Skeletal muscle cell (primary cell): ENCODE measurements at places on chromosomes 11 and 22.

GRCh38 chr11:100932474-100933100 is 197.0 kb downstream of the PGR start:
- DNase-seq: no peak

- no peak for DNase-seq
These were observed 36.2 kb upstream of the RAPSN start for GRCh38 chr11:47485107-47485506.

DNA sequence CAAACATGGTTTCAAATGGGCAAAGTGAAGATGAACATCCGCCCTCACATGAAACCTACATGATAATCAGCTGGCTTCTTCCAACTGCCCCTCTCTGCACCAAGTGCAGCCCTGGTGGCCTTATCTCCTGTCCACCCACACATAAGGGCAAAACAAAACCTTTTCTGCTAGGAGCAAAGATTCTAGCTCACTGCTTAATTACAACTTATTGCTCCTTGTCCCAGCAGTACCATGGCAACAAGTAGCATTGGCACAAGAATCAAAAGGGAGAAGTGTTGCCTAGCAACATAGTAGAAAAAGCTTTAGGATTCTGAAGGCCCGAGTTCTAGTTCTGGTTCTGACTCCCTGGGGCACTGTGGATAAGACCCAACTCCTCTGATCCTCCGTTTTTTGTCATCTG is 68.7 kb upstream of the BMAL1 start:
- no peak for DNase-seq

GRCh38 chr11:109023036-109023435 is 358.2 kb downstream of the DDX10 start:
- peak; percentile 43 for DNase-seq

DNA sequence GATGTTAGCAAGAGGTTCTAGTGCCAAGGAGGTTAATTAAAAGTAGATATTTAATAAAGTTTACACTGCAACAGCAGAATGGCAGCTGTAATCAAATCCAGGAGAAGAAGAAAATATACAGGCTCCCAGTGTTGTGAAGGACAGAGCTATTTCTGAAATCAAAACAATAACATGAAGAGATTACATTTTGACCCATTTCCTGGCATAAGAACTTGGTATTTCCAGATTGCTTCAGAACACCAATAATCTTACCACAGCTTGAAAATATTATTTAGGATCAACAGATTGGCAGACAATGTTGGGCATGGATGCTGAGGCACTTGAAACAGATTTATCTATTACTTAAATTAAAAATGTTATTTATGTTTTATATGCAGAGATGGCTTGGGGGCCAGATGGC is 692.5 kb downstream of the KCNA4 start:
- no peak for DNase-seq

DNA sequence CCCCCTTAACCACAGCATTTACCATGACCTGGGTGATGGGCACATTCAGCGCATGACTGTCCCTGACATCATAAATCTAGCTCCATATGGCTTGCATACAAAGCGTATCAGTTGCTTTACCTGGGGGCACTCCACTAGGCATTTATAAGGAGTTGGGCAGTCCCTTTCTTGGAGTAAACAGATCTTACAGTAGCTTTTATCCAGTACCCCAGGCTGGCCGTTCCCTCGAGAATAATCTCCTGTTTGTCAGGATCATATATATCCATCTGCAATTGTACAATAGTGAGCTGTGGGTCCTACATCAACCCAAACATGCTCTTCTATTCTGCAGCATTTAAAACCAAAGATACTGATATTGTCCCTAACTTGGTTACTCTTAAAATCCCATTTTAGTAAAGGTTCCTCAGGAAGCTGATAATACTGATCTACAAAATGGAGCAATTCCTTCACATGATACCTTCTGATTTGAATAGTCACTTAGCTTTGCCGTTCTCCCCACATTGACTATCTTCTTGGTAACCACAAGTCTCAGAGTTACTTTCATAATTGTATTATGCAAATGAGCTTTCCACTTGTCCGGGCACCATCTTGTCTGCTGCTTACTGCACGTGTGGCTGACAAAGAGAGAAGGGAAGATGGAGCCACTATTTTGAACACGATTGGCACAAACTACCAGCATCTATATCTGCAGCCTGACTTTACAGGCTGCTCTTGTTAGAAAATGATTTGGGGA is 205.0 kb downstream of the CWF19L2 start:
- no peak for DNase-seq

- no peak for DNase-seq
These were observed 28.4 kb downstream of the TRPC6 start for GRCh38 chr11:101555366-101555765.

DNA sequence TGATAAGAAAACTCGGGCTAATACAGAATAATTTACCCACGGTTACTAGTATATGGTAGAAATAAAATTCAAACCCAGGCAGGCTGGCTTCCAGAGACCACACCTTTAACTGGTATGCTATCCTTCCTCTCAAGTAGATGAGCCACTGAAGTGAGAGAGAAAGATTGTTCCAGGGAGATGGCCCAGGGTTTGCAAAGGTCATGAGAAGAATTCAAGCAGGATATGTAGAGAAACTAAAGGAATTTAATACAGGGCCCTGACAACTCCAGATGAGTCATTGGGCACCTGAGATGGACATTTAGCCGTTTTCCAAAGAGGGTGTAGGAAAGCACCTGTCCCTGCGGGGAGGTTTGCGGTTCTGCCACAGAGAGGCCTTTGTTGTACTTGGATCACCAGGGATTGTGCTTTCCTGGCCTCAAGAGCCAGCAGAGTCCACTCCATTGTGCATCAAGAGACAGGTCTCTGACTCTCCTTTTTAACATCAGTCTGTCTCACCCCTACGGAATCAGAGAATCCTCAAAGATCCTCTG is 152.7 kb upstream of the BLID start:
- no peak for DNase-seq

- DNase-seq: no peak
These were observed 273.8 kb upstream of the B3GAT1 start for GRCh38 chr11:134685793-134686380.

DNA sequence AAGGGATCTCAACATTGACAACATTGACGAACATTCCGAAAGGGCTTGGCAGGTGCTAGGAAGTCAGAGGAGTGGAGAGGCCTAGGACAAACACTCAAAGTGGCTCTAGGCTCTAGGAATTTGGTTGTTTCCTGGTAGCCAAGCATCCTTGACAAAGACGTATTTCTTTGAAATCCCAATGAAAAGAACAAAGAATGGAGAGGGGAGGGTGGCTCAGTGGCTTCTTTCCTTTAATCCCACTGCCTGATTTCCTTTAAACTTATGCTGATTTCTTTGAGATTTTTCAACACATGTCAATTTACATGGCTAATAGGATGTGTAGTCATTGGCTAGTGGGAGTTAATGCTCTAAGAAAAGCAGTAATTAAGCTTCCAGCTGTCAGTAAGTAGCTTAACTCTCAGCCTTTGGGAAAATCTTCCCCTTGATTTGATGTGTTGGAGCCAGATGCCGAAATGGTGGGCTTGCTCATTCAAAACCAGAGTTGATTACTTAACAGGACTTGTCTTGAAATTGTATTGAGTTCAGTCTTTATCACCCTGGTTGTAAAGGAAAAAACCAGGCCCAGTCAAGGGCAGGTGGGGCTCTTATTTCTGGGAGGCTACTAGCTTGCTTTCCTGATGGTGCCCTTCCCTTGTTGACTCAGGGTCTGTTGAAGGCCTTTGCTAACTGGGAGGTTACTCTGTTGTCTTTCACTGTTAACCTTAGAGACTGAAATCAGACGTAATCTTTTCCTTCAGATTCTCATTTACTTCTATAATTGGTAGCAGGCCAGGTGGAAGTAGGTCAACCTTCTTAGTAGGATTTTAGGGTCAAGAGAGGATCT is 44.6 kb upstream of the SORL1-AS1 start:
- no peak for DNase-seq

GRCh38 chr11:35494957-35495490 is 30.4 kb downstream of the PAMR1 start:
- no peak for DNase-seq

DNA sequence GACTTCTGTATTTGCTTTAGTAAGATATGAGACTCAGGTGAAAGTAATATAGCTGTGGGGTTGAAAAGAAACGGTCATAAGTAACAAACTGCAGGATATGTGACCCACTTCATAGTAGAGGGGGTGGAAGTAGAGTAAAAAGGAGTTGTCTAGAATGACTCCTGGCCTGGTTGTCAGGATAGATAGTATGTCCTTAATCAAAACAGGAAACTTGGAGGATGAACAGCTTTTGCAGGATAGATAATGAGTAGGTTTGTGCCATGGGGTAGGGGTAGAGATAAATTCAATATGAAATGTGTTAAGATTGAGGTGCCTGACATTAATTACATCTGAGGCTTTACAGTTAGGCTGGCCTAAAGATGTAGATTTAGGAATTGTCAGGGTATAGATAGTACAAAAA is 47.0 kb upstream of the B3GNT6 start:
- no peak for DNase-seq

DNA sequence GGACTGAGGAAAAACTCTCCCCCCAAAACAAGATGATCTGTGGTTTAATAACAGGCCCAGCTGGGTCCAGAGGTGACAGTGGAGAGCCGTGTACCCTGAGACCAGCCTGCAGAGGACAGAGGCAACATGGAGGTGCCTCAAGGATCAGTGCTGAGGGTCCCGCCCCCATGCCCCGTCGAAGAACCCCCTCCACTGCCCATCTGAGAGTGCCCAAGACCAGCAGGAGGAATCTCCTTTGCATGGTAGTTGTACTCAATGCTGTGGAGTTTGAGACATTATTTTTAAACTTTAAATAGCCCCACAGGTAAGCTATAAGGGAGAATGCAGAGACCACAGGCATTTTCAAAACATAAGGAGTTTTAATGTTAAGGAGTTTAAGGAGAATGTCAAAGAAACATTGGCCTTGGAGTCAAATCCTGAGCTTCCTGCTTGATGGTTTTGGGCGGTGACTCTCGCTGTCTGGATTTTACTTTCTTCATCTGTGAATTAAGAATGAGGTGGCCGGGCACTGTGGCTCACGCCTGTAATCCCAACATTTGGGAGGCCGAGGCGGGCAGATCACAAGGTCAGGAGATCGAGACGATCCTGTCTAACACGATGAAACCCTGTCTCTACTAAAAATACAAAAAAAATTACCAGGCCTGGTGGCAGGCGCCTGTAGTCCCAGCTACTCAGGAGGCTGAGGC is 6.8 kb downstream of the APOL1 start:
- no peak for DNase-seq

DNA sequence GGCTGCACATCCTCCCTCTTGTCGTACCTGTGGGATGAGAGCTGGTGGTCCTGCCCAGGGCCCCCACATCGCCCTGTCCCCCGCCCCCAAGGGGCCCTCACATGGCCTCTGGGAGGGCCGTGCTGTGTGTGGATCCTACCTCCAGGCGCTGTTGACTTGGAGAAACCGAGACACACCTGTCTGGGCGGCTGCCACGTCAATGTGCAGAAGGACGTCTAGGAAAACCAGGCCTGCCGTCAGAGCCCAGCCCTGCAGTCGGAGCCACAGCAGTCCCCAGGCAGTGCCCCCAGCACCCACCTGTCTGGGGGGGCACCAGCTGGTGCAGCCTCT is 14.2 kb downstream of the ALG12 start:
- no peak for DNase-seq

GRCh38 chr22:46290843-46291785 is 5.6 kb upstream of the GTSE1 start:
- no peak for DNase-seq

GRCh38 chr11:77371646-77372045 is 70.2 kb upstream of the GDPD4 start:
- no peak for DNase-seq

DNA sequence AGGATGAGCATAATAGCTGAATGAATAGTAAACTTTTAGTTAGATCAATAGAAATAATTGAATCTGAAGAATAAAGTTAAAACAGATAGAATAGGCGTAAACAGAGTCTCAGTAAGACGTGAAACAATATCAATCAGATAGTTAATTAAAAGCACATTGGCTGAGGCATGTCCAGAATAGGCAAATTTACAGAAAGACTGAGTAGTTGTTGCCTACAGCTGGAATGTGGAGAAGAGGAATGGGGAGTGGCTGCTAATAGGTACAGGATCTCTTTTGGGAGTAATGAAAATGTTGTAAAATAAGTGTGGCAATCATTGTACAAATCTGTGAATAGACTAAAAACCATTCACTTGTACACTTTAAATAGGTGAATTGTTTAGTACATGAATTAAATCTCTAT is 36.3 kb upstream of the ME3 start:
- DNase-seq: no peak
